GM12865 (cell line): ENCODE measurements at places on chromosomes 4 and X.
A peak's percentile ranks its signal among the peaks of the same experiment; 100 is the strongest.

- no peak for DNase-seq
These were observed 253.5 kb downstream of the ARHGAP10 start for GRCh38 chr4:147985376-147985775.

- no peak for DNase-seq
These were observed 8.5 kb upstream of the ARMCX2 start for GRCh38 chrX:101668143-101668542.

GRCh38 chrX:48737940-48738339, 23.6 kb upstream of the GLOD5 start:
- DNase-seq, result no peak

DNA sequence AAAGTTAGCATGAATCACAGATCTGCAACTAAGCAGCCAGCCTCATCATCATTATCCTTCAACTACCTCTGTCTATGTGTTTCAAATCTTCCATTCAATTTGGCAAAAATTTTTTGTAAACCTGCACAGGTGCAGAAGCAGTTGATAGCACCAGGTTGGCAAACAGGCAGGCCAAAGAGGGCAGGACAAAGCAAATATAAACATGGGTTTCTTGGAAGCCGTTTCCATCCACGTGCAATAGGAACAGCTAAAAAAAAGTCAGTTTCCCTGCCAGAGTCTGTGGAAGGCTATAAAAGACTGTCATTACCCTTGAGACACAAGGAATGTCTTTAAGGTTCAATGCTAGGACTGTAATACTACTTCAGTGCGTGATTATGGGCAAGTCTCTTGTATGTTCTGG, 253.2 kb downstream of the PDHA2 start:
- DNase-seq, result no peak

- no peak for DNase-seq
These were observed 23.9 kb downstream of the TBC1D19 start for GRCh38 chr4:26607776-26608175.

GRCh38 chrX:123728016-123728415, 4.8 kb downstream of the THOC2 start:
- DNase-seq, result no peak

GRCh38 chr4:1360423-1361283, 13.6 kb downstream of the UVSSA start:
- DNase-seq, result no peak

DNA sequence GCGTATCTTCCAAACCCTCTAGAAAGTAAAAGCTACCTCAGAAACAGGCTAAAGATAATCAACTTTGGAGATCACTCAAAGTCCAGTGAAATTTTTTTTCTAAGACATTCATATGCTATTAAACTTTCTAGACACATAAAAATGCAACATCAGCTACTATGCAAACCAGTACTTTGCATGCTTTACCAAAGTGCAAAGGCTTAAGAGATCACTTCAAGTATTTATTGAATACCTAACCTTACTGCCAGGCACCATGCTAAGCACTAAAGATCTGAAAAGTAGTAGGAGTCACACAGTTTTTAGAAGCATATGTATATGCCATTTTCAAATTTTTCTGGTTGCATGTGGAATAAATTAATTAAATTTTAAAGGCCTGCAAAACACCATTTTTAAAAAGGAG, 115.8 kb downstream of the THOC2 start:
- DNase-seq, result no peak

DNA sequence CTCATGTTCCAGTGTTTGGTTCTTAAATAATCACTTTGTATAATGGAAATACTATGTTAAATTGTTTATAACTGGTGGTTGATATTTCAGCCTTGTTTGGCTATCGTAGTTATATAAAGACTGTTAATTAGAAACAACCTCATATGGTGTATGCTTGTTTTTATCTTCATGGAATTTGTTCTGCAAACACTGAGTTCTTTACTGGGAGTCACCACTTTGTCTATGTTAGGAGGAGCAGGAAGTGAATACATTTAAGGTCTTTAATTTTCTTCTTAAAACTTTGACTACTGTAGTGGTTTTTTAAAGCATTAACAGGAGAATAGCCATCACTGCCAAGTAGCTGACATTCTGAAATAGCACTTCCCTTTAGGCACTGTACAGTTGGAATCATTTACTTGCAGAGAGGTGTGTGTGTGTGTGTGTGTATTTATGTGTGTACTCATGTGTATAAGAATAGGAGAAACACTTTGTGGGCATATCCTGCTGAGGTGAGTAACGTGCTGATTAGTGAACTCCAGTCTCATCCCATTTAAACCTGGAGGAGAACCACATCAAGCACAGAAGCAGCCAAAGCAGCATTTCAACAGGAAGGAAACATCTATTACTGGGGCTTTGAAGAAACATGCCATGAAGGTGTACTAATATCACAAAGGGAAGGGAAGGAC, 37.8 kb downstream of the TET2 start:
- no peak for DNase-seq

DNA sequence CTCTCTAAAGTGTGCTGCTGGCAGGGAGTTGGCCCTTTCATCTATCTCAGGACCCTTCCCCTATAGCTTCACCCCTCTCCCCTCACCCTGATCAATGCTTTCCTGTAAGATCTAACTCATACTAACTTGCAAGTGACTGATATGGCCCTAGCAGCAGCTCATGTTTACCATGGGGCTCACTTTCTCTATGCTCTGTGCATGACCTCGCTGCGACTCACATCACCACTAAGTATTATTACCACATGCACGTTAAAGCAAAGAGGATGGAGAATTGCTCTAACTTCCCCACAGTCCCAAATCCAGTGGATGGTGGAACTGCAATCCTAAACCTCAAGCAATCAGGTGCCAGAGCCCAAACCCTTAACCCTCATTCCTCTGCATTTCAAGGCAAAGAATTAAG, 626.6 kb downstream of the MID1IP1 start:
- DNase-seq, result no peak

- DNase-seq, result no peak
These were observed 7.5 kb downstream of the GATA1 start for GRCh38 chrX:48793935-48794334.

- no peak for DNase-seq
These were observed 344.7 kb downstream of the PCDH10 start for GRCh38 chr4:133493776-133494175.

DNA sequence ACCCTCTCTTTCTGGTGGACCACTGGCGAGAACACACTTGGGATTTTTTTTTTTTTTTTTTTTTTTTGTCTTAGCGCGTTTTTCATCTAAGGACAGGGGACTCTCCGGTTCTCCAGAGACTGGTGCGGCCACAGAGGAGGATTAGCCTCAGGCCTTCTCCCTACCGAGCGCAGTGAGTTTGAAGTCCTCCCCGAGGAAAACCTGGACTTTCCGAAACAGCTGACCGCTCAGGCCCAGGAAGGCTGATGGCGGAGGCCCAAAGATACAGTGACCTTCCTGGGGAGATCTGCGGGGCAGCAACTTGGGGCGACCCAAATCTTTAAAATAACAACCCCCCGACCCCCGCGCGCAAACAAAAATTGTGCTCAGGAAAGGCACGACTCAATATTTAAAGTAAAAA, 9.2 kb downstream of the NKX3-2 start:
- no peak for DNase-seq

DNA sequence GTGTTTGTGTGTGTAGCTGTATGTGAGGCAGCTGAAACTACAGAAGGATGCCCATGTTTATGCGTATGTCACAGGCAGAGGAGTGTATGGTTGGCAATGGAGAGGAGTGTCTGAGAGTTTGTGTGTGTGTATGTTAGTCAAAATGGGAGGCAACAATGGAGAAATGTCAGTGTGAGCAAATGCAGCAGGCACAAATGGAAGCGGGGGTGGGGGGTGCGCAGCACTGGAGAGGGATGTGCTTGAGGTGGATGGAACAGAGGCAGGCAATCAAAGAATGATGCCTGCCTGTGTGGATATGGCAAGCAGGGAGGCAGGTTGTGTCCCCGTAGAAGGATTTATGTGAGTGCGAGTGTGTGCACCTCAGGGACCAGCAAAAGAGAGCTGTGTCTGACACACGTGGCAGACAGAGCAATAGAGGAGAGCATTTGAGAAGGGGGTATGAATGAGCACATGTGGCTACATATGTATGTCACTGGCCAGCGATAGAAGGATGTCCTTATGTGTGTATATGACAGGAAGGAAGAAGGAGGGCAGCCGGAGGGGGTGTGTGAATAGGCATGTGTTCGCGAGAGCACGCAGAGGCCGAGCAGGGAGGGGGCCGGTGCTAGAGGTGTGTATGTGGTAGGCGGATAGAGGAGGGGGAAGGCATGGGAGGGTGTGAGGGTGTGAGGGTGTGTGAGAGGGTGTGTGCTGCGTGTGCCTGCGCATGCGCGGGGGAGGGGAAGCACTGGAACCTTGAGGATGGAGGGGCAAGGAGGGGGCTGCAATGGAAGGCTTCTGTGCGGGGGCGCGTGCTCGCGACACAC, 1.1 kb downstream of the PJA1 start:
- peak; percentile 57 for DNase-seq

- no peak for DNase-seq
These were observed 3.9 kb upstream of the HAUS7 start for GRCh38 chrX:153474266-153474665.

DNA sequence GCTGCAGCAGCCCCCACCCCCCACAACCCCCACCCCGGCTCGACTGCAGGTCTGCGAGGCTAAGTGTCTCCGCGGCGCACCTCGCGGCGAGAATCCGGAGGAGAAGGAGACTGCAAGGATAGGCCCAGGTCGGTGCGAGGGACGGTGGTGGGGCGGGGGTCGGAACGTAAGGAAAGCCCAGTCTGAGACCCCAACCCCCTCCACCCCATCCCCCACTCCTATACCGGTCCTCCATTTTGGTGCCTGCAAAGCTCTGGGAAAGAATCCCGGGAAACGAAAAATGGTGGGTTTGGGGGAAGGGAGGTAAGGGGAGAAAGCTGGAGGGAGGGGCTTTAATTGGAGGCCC, 614 bp downstream of the BEX3 start:
- peak; percentile 1 for DNase-seq

GRCh38 chr4:17077105-17077504, 178.7 kb upstream of the LDB2 start:
- no peak for DNase-seq

- DNase-seq, result no peak
These were observed 112.5 kb downstream of the LDB2 start for GRCh38 chr4:16785793-16786527.

DNA sequence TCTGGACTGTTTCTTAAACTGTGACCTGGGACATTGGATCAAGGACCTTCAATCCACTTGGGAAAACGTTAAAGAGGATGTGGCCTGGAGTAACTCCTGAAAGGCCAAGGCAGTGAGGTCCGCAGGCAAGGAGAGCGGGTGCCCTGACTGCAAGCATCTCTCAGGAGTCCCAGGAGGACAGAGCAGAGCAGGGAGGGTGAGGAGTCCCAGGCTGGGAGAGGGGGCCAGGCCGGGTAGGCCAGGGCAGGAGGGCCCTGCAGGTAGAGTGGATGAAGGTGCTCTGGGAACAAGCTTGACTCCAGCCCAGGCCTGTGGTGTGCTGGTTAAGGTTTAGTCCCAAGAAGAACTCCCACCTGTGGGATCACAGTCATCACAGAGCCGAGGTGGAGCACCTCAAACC, 13.8 kb downstream of the PNMA6E start:
- DNase-seq, result no peak

DNA sequence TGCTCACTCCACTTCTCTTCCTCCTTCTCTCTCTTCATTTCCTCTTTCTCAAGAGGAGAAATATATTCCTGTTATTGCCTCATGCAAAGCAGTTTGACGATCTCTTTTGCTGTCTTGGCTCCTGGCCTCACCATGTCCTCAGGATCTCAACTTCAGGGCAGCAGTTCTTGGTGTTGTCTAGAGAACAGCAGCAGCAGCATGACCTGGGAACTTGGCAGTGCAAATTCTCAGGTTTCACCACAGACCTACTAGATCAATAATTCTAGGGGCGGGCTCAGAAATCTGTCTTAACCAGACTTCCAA, 193.4 kb upstream of the EDNRA start:
- DNase-seq, result no peak

GRCh38 chr4:87006426-87006675, 71.5 kb downstream of the AFF1 start:
- no peak for DNase-seq

GRCh38 chrX:76454456-76454927, 27.0 kb downstream of the MAGEE1 start:
- peak; percentile 26 for DNase-seq

- DNase-seq, result peak; percentile 66
These were observed at the start of gene TEC for GRCh38 chr4:48268956-48269860. Gene TEC (minus strand): TSS chr4:48269838. CDS start chr4:48228614, 41,224 bp downstream.

DNA sequence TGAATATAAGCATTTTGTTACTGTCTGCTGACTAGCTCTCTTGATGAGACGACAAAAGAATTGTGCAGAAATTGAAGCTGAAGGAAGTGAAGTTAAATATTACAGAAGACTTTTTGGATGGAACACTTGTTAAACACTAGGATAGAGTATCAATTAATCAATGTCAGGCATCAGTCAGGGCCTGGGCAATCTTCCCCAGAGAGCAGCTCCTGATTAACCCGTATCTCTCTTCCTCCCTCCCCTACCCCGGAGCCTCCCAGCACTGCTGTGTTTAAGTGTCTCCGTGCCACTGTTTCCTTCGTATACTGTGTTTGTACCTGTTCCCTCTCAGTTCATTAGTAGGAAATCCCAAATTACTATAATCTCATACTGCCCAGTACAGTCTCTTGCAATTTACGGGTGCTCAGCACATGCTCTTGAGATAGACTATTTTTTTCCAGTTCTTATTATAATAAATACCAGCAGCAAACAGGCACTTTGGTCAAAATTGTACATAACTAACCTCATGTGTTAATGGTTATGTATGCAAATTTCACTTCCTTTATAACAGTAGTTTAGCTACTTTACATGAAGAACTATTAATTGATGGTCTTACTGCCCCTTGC, 765.7 kb upstream of the FTHL17 start:
- DNase-seq, result no peak

- DNase-seq, result no peak
These were observed 170.8 kb upstream of the RAI2 start for GRCh38 chrX:18031726-18032375.

DNA sequence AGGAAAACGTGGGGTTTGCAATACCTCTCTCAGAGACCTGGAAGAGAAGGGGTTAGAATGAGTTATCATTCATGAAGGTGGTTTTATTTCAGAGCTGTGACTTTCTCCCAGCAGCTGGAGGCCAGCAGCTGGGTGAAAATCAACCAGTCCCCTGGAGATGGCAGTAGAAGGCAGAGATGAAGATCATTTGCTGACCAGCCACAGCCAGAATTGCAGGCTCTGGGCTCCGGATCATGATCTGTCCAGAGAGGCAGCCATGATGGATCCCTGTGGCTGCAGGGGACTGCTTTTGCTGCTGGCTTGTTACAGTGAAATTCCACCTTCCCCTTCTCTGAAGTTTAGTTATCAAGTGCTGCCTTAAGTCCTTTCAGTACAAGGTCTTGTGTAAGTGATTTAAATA, 46.9 kb upstream of the TAB3 start:
- peak; percentile 0 for DNase-seq

DNA sequence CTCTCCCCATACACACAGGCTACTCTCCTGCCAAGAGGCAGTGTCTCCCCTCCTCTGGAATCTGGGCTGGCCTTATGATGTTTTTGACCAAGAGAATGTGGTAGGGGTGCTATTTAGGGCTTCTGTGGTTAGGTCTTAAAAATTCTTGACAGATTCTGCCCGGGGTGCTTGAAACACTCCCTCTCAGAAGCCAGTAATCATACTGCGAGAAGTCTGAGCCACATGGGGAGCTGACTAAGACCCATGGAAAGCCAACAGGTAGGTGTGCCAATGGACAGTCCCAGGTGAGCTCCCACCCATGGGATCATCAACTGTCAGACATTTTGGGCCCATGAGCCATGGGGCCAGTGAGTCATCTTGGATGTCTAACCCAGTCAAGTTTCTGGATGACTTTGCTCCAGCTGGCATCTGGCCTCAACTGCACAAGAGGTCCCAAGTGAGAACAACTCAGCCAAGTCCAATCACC, 315.7 kb downstream of the FBXW7 start:
- DNase-seq, result peak; percentile 46
